HCT116 (cell line): ENCODE measurements at places on chromosomes 11 and 22. TPM values are rescaled to one million over a fixed set of nuclear protein-coding genes. Genes with fewer than 3 reads are reported as not detected.

The CCDC89 gene
- total RNA-seq: 0.22 TPM

The PICALM gene
- 90.6 TPM for total RNA-seq

GRCh38 chr11:128311742-128312719 lies 275.3 kb downstream of the ETS1 start:
- DNase-seq: no peak

DNA sequence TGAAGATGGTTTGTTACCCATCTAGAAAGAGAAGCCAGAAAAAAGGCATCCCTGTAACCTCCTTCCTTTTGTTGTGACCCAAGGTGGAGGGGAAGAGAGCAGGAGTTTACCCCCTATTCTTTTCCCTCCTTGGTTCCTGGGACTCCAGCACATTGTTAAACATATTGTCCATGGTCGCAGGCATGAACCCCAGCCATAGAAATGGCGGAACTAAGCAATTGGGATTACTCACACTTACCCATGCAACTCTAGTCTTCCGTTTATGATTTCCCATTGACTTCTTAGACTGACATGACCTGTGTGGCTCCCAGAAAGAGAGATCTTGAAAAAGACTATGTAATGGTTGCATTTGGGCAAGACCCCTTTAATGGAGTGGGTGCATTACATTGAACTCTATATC lies 45.4 kb downstream of the OR4C46 start:
- DNase-seq: no peak

- no peak for DNase-seq
Observed at GRCh38 chr11:18056561-18057181, 10.6 kb upstream of the TPH1 start.

- no peak for DNase-seq
Observed at GRCh38 chr11:79309407-79309806, 131.4 kb downstream of the TENM4 start.

GRCh38 chr22:27094633-27095308 lies 437.4 kb downstream of the MIAT start:
- DNase-seq: no peak

GRCh38 chr22:27952091-27952490 lies 33.0 kb upstream of the PITPNB start:
- DNase-seq: no peak

- DNase-seq: no peak
Observed at GRCh38 chr11:45217991-45218390, 68.2 kb downstream of the SYT13 start.
